ENCODE measurements at places on chromosomes 6 and 20. TPM values are rescaled to one million over a fixed set of nuclear protein-coding genes. Genes with fewer than 3 reads are reported as not detected.

The ELOVL4 gene
- total RNA-seq = 9.8 TPM

The JAG1 gene
- total RNA-seq = 3.2 TPM

The BPIFB2 gene
- not detected for total RNA-seq

The CAGE1 gene
- not detected for total RNA-seq

The FOXQ1 gene
- not detected for total RNA-seq

The FNDC11 gene
- total RNA-seq = 1.7 TPM

The PNLDC1 gene
- 0.18 TPM for total RNA-seq

The IRF4 gene
- total RNA-seq = not detected

The CPNE5 gene
- total RNA-seq = not detected

The TINAG gene
- not detected for total RNA-seq

The TMEM244 gene
- not detected for total RNA-seq

The SLC24A3 gene
- 1.2 TPM for total RNA-seq

The LHFPL5 gene
- total RNA-seq = not detected
